ENCODE measurements at places on chromosomes 1 and 21. TPM values are rescaled to one million over a fixed set of nuclear protein-coding genes. Genes with fewer than 3 reads are reported as not detected.

DNA sequence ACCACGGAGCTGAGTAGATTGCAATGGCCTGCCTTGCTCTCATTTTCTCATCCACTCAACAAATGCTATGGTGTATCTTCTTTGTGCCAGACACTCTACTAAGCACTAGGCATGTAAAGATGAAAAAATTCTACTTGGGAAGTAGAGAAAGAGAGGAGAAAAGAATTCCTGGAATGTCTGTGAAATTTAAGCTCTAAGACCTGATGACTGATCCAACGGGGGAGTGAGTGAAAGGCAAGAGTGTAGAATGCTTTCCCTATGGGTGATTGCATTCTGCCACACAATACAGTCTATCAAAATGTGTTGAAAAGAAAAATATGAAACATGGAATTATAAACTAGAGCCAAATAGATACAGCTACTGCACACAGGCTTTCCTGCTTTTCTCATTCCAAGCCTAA is 82.3 kb downstream of the CYYR1 start:
- DNase-seq = no peak

- peak; percentile 83 for DNase-seq
Observed at GRCh38 chr1:54287176-54287650, 87.2 kb downstream of the MRPL37 start.

The RGS7 gene
- not detected for total RNA-seq

The LCE3E gene
- not detected for total RNA-seq

GRCh38 chr1:19113697-19114092 is 96.4 kb downstream of the UBR4 start:
- DNase-seq = peak; percentile 54

DNA sequence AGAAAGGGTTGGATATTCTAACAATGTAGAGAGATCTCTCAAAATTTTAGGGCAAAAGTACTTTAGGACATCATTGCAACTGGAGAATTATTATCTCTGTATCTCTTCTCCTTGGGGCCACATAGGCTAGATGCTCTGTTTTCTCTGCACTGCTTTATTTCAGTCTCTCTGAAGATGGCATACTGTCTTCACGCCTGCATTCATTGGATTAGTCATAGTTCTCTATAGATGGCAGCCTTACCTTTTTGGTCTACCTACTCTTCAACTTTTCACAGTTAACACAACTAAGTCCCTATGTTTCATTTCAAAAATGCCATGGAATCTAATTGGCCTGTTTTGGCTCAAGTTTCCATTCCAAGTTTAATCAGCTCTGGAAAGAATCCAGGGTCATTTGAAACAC is 1623.3 kb upstream of the B3GALT2 start:
- DNase-seq = no peak

The CELA3A gene
- total RNA-seq = not detected

DNA sequence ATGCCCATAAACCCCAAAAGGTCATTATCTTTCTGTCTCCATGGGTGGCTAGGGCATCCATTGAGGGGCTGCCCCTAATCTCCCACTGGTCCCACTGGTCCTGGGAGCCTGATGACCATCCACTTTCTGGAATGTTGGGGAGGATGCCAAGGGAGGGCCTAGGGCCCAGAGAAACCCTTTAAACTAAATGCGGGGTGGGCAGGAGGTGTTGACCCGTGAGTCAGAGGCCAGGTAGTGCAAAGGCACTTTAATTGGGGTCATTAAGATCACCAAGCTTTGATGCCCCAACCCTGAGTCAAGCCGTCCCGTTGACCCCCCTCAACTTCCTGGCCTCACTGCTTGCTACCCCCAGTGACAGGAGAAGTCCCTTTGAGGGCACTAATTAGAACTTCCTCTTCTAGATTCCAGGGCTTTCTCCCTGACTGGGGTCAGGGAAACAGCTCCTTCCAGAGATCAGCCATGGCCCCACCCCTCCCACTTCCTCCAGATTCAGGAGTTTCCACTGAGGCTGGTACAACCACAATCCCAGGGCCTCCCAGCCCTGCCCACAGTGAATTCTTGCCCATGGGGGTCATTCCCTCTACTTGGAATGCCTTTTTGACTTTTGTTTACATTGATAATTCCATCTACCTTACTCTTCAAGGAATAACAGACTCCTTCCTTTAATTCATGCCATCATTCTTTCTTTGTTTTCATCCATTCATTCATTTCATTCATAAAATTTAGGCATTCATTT is 15.5 kb upstream of the SERINC2 start:
- no peak for DNase-seq

DNA sequence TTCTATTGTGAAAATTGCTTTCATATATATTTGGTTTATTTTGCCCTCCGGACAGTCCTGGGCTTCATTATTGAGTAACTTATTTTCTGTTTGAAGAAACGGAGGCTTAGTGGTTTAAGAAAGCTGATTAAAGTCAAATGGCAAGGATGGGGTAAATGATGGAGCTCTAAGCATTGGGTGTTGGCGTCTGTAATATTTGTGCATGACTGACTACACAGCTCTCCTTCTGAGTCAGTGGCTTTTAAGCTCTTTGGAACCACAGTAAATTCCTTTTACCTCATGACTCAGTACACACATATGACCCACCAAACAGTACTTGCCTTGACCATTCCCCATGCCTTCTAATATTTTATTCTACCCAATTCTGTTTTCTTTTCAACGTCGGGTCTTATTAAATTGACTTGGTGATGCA is 21.0 kb downstream of the B3GALT5 start:
- DNase-seq = no peak

- DNase-seq = no peak
Observed at GRCh38 chr21:14284481-14284880, 68.5 kb downstream of the RBM11 start.

- DNase-seq = no peak
Observed at GRCh38 chr1:203547147-203547546, 53.2 kb downstream of the OPTC start.

The MAP3K7CL gene
- 7.7 TPM for total RNA-seq

The ODR4 gene
- total RNA-seq = 10.8 TPM

DNA sequence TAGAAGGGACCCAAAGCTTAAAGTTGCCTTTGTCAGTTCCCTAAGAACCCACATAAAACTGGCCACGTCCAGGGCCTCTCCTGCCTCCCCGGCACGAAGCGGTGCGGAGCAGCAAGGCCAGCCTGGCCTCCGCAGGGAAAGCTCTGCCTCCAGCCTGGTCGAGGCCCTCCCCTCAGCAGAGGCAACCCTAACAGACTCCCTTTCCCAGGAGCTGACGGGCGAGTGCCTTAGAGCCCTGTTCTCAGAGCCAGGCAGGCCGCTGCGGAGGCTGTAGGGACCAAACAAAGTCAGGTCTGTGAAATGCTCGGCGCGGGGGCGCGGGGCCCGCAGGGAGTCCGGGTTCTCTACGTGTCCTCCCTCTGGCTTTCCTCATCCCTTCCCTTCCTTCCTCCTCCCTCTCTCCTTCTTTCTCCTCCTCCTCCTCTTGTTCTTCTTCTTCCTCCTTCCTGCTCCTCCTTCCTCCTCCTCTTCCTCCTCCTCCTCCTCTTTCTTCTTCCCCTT is 40.7 kb downstream of the RIPK4 start:
- DNase-seq = no peak

DNA sequence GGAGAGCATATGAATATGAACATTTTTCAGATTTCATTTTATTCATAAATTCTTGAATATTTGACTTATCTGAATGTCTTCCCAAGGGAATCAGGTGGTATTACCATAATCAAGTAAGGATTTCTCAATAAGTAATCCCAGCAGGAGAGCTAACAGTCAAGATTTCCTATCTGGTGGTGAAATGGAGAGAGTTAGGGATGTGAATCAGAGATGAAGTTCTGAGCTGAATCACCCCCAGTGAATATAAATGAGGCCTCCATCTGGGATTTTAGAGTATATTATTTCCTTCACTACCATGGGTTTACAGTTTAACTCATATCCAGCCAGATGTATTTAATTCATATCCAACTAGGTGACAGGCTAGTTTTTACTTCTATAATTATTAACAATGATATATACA is 61.5 kb upstream of the RGS2 start:
- DNase-seq = no peak

DNA sequence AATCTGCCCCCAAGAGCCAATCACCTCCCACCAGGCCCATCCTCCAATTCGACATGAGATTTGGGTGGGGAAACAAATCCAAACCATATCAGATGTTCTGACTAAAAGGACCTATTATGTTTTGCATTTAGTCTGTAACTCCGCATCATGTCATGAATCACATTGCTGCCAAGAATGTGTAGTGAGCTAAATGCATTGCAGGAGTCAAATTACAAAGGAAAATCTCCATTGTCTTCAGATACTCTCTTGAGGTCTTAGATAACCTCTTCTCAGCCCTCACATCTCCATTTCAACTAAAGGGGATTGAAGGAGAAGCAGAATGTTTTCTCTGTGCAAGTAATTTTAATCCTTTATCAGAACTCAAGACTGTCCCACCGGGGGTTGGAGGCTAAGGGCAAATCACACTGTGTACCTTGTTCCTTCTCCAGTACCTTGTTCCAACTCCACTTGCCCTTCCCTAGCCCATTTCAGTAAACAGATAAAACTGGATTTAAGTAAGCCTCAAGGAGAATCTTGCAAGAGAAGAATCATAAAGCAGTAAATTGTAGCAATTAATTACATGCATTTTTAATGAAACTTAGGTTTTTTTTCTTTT is 34.1 kb downstream of the EXTL2 start:
- DNase-seq = no peak

The NT5C1A gene
- total RNA-seq = not detected

The MIA3 gene
- total RNA-seq = 48.7 TPM

The CA6 gene
- total RNA-seq = 0.18 TPM

DNA sequence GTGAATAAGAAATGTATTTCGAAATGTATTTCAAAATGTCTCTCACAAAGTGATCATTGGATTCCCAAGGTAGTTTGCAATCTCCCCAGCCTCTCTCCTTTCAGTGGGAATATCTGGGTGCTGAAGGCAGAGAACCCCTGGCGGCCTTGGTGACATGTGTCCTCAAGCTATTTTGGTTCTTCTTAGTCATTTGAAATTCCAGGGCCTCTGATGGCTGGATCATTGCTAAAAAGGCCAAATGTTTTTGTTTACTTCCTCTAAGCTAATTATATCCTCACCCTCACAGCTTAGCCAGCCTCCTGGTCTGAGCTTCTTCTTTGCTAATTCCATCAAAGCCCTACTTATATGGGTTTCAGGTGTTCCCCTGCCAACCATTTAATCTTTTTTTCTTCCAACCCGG is 71.2 kb downstream of the LRRC40 start:
- DNase-seq = no peak

The OLFML3 gene
- 0.20 TPM for total RNA-seq

- DNase-seq = no peak
Observed at GRCh38 chr1:28756846-28757245, 20.1 kb downstream of the YTHDF2 start.

The ZNF648 gene
- not detected for total RNA-seq

- DNase-seq = no peak
Observed at GRCh38 chr1:160614410-160614809, 32.4 kb downstream of the SLAMF1 start.

The THEMIS2 gene
- 60.1 TPM for total RNA-seq

DNA sequence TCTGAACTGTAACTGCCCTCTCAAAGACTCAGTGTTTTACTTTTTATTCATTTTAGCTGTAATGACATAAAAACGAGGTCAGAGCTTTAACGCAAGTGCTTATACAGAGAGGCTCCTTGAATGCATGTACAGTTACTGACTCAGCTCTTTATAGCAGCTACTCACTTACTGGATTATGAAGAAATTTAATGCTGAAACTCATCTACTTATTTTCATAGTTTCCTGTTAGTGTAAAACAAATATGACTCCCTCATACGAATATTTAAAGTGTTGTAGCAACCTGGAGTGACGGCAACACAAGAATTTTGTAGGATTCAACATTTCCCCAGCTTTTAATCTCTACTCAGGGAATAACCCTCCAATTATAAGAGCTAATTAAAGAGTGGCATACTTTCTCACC is 32.7 kb downstream of the ADSS2 start:
- DNase-seq = no peak

DNA sequence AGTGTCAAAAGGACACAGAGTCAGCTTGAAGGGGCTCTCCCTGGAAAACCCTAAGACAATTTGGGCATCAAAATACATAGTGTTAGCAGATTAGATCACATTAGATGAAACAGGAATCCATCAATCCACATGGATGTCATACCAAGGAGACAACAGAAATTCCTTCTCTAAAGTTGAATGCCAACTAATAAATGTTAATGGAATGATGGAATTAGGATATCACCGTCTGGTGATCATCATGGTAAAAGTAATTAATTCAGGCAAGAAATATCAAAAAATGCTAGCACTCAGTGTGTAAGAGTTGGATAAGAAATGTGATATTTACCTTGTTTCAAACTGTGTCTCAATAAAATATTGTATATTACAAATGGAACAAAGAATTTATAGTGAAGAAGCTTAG is 10.9 kb upstream of the SLC25A24 start:
- DNase-seq = no peak

DNA sequence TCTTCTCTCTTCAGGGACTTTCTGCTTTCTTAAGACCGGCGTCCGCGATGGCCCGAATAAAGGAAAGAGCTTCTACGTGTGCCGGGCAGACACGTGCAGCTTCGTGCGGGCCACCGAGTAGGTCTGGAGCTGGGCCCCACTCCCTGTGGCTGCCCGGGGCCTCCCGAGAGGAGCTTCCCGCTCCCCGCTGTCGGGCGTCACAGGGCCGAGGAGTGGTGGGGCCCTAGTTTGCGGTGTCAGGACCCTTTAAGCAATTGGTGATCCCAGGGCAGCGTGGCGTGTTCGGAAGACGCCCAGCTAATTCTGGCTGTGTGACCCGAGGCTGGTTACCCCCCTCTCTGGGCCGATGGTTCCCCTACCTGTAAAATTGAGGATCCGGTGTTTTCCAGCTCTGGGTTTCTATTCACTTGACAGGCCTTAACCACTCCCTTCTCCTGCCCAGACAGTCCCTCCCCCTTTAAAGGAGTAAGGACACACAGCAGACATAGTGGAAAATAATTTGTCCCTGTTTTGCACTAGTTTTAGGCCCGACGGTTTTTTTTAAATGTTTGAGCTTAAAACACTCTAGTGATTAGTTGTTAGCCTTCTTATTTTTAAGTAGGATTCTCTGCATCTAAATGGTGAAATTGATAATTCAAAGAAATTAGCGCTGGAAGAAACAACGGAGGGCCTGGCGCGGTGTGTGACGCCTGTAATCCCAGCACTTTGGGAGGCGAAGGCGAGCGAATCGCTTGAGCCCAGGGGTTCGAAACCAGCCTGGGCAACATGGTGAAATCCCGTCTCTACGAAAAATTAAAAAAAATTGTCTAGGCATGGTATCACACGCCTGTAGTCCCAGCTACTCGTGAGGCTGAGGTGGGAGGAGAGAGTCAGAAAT is 553 bp downstream of the TTF2 start:
- no peak for DNase-seq

- no peak for DNase-seq
Observed at GRCh38 chr1:178941261-178941689, 70.4 kb upstream of the ANGPTL1 start.

The APCS gene
- not detected for total RNA-seq

DNA sequence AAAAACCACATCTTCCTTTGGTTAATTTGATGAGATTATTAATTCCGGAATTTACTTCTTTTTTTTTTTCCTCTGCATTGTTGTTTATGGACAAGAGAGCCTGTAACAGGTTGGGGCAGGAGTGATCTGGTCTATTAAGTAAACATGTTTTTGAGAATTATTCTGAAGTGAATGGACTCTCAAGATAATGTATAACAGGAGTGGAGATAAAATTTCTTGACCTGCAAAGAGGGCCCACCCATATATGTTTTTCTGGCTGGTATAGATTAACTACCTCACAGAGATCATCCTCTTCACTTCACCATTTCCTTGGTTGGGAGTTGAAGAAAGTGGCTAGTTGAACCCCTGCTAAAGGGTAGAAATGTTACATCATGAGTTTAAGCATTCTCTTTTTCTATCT is 10.7 kb downstream of the DDI2 start:
- no peak for DNase-seq

Data from activated CD4-positive, alpha-beta memory T cell treated with anti-CD3 and anti-CD28 coated beads, Interleukin-2, amount 10 ng/mL, durations not matched to agents 7 days and 5 days (primary cell).